Effector CD4-positive, alpha-beta T cell (primary cell): ENCODE measurements at places on chromosomes 1 and 21.

- DNase-seq: no peak
Observed at GRCh38 chr1:63329621-63330330, 7.4 kb downstream of the FOXD3 start.

- no peak for DNase-seq
Observed at GRCh38 chr1:153866045-153866850, 56.5 kb downstream of the GATAD2B start.

GRCh38 chr1:203072002-203072602 is 13.7 kb downstream of the MYOG start:
- DNase-seq: no peak

DNA sequence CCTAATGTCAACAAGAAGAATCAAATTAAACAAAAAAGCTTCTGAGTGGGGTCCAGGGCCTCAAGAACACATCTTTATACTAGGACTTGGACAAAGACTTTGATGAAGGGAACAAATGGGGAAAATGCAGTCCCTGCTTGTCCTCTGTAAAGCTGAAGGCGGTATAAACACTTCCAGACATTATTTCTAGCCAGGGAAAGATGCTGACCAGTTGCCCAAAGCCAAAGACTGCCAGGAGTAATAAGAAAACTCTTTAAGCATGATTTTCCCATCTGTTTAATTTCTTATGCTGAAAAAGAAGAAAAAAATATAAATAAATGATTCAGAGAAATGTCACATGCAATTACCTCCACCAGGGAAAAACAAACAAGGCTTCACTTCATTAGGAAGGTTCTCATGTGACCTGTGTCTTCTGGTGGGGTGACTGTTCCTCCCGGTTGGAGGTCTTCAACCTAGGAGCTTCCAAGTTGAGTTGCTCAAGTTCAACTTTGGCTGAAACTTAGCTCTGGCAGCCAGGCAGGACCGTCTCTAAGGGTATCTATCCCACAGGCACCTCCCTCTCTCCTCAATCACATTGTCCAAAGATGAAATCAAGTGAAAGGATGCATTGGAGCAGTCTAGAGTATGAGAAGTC is 65.2 kb upstream of the KCNE2 start:
- DNase-seq: no peak

GRCh38 chr1:200184196-200184595 is 156.7 kb downstream of the NR5A2 start:
- no peak for DNase-seq

DNA sequence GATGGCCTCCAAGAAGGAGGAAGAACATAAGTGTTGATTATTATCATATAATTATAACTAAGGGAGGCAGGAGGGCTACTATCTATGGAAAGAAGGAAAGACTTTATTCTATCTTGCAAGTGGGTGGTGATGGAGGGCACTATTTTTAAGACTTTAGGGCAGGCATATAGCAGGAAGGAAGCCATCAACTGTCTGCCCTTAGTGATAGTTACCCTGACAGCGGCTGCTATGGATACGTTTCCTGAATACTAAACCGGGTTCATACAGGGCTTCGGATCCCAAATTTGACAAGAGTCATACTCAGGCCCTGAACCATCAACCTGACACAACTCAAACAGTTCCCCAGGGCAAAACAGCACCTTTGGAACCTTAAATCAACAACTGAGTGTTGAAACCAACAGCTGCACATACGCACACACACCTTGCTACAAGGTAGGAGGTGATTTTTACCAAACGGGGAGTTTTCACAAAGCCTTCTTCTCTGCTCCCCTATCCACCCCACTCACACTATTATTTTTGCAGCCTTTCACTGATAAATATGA is 397.2 kb downstream of the OMA1 start:
- no peak for DNase-seq

DNA sequence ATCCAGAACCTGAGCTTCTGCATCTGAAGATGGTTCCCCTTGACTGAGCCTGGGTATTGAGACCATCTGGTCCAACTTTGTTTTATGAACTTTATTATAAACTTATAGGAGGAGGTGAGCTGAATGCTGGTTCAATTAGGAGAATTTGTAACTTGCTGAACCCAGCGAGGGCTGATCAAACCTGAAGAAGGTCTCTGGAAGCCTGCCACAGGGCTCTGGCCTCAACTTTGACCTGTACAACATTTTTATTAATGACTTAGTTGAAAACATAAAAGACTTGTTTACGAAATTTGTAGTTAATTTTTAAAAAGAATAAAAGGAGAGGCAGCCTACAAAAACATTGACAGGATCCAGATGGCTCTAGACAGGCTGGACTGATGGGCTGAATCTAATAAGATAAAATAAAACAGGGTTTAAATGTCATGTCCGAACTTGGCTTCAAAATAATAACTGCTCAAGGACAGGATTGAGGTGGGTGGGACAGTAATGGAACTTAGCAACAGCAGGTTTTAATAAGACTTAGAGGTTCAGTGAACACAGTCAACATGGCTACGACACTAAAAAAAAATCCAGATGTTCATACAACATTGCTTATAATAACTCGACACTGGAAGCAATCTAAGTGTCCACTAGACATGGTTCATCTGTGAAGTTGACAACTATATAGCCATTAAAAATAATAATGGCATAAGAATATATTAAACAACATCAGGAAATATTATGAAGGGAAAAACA is 53.4 kb upstream of the GJB5 start:
- DNase-seq: no peak

- DNase-seq: no peak
Observed at GRCh38 chr21:22138297-22139016, 1140.2 kb downstream of the NCAM2 start.

- no peak for DNase-seq
Observed at GRCh38 chr1:220448217-220448616, 79.7 kb upstream of the MARK1 start.

DNA sequence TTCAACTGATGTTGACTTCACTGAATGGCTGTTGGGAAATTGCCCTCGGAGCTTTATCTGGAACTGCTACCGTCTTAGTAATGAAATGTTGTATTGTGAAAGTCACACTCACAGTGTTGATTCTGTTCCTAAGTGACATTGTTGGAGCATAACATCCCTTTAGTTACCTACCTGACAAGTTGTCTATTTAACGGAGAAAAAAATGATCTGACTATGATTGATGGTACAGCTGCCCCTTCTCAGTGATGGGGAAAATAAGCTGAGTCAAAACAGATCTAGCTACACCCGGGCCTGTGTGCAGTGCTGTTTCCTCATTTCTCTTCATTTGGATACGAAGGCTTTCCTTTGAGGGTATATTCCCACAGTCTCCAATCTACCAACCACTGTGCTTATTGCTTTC is 472.3 kb upstream of the BRINP3 start:
- DNase-seq: no peak

DNA sequence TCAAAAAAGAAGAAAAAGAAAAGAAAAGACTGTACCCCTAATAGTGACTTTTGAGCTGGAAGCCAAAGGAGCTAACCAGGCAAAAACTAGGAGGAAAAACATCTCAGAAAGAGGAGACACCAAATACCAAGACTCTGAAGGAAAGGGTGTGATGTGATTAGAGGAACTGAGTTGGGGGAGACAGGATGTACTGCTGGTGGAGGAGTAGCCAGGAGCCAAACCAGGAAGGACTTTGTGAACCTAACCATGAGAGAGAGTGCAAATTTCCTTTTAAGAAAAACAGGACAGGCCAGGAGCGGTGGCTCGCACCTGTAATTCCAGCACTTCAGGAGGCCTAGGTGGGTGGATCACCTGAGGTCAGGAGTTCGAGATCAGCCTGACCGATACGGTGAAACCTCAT is 4.1 kb upstream of the RBP7 start:
- no peak for DNase-seq

- DNase-seq: no peak
Observed at GRCh38 chr1:23023174-23023845, 4.0 kb downstream of the KDM1A start.

DNA sequence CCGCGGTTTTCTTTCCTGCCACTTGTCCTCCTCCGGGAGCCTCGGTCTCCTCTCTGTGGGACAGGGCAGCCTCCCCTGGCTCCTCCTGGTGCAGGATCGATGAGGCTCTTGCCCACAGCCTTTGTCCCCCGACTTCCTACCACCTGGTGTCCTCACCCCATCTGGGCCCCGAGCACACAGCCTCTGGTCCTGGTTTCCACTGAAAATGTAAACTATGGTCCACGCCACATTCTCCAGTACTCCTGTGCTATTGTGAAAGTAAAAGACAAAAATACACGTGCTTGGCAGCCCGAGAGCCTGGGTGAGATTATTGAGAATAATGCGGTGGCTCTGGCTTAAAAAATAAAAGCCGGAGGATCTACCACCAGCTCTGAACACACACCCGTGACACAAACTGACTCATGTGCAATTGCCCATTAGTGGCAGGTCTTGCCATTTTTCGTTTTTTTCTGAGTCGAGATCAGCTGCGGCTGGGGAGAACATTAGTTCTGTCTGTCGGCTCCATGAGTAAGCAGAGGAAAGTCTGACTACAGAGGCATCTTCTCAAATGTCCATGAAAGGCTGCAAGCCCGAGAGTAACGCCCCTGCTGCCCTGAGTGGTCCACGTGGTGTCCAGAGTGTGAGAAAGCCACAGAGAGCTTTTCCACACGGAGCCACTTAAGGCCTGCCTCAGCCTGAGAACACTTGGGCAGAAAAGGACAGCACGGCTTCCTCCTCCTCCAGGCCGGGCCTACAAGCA is 5.7 kb upstream of the COL6A2 start:
- DNase-seq: no peak

DNA sequence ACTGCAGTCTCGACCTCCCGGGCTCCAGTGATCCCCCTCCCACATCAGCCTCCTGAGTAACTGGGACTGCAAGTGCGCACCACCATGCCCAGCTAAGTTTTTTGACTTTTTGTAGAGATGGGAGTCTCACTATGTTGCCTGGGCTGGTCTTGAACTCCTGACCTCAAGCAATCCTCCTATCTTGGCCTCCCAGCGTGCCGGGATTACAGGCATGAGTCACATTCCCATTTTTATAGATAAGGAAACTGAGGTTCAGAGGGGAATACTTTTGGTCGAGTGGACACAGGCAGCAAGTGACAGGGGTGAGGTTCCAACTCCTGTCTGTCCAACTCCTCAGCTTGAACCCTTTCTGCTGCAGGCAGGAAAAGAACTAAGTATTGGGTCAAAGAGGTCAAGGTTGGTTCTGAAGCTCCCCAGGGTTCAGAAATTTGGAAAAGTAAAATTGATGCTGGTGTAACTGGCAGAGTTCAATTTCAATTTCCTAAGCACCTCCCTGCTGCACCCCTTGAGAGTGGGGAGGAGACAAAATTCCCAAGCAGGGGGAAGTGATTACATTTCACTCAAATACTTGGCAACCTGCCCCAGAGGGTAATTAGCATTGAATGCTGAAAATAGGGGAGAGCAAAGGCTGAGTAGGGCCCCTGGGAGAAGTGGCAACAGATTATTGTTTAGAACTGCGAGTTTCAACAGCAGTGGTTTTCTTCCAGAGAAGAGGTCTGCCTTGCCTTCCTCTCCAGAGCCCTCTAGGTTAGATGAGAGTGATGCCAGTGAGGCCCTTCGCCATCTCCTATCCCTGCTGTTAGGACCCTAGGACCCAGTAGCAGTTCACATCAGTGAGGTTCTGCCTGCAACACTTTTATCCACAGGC is 17.5 kb upstream of the ALPL start:
- no peak for DNase-seq

GRCh38 chr1:7768583-7768982 is 2.5 kb upstream of the VAMP3 start:
- no peak for DNase-seq

DNA sequence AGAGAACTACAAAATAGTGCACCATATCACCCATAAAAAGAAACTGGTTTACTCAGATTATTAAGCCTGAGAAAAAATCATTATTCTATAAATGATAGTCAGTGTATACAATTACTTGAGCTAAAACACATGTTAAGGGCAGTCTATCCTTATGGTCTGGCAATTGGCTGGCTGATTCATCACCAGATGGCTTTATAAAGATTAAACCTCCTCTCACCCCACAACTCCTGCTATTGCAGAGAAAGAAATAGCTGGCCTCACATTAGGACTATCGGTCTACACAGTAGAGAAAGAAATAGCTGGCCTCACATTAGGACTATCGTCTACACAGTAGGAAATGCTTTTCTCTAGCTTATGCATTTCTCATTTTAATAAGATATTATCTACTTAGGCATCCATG is 21.2 kb downstream of the CEP170 start:
- DNase-seq: no peak

GRCh38 chr1:205568135-205568468 is 63.6 kb downstream of the CDK18 start:
- DNase-seq: no peak

DNA sequence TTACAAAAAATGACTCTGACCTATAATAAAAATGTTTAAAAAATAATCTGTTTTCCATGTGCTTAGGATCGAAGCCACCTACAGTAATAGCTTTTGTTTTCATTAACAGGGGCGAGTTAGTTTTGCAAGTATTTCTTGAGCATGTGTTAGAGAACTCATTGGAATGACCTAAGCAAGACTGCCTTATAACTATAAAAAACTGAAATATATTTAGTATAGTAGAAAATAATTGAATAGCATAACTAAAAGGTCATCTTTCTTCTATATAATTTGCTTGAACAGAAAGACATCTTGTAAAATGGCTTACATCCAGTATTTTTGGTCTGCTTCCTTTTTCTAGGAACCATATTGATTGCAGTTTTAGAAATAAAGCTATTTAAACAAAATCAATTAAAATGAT is 241.5 kb upstream of the NRIP1 start:
- no peak for DNase-seq

DNA sequence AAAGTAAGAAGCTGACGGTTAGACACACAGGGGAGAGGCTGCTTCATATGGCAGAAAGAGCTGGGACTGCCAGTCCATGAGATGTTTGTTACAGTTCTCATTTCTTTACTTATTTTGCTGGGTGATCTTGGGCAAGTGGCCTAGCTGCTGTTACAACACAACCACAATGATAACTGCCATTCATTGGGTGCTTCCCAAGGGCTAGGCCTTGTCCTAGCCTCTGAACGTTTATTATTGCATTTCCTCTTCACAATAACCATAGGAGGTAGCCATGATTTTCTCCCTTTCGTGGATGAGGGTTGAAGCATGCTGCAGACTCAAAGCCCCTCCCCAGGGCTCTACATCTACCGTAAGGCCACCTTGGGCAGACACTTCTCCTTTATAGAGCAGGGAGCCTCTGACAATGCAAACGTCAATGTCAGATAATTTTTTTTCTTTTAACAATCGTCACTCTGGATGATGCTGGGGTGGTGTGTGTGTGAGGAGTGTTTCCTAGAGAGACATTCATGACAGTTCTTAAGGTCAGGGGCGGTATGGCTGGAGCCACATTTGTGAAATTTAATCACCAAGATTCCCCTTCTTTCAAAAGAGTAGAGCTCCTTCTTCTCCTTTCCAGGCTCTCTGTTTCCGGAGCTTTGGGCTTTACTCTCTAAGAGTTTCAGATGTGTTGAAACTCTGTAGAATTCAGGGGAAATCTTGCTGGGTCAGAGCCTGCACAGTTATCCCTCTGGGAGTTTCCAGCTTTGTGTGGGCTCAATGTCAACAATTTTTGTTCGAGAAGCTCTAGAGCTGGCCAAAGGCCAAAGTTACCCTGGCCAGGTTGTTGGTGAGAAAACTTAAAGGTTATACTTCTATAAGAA is 138.5 kb upstream of the SGIP1 start:
- no peak for DNase-seq

GRCh38 chr1:116879478-116880133 is 30.1 kb upstream of the PTGFRN start:
- no peak for DNase-seq
